ENCODE measurements at places on chromosomes 2 and 18. TPM values are rescaled to one million over a fixed set of nuclear protein-coding genes. Genes with fewer than 3 reads are reported as not detected.

Gene CXCR4
- polyA plus RNA-seq = 32.8 TPM

GRCh38 chr2:105784589-105784988 lies 39.9 kb downstream of the NCK2 start:
- DNase-seq = no peak

DNA sequence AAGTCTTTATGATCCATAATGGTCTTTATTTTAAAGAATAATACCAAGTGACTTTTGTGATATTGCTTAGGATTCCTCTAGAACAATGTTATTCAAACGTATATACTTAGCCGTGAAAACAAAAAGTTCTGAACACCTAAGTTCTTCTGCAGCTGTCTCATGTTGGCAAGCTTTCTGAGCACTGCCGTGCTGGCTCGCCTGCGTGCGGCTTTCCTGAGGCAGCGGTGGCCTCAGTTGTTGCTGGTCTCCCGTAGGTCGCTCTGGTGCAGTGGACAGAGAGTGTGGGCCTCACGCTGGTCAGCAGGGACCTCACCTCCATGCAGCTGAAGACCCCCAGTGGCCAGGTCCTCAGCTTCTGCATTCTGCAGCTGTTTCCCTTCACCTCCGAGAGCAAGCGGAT lies 66.8 kb upstream of the NFATC1 start:
- DNase-seq = no peak

DNA sequence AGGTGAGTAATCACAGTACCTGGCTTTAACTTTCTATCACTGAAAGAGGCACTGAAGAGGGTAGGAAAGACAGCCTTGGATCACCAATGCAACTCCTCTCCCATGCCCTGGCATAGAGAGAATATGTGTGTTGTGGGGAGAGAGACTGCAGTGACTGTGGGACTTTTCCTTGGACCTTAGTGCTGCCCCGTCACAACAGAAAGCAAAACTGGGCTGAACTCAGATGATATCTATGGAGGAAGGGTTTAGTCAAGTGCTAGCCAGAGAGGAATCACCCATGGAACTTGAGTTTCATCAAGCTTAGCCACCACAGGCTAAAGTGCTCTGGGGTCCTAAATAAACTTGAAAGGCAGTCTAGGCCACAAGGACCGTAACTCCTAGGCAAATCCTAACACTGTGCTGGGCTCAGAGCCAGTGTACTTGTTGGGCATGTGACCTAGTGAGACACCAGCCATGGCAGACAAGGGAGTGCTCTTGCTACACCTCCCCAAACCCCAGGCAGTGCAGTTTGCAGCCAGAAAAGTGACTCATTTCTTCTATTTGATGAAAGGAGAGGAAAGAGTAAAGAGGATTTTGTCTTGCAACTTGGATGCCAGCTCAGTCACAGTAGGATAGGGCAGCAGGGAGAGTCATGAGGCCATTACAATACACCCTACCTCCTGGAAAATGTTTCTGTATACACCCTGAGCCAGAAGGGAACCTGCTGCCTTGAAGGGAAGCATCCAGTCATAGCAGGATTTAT lies 105.8 kb upstream of the SPOPL start:
- DNase-seq = no peak

DNA sequence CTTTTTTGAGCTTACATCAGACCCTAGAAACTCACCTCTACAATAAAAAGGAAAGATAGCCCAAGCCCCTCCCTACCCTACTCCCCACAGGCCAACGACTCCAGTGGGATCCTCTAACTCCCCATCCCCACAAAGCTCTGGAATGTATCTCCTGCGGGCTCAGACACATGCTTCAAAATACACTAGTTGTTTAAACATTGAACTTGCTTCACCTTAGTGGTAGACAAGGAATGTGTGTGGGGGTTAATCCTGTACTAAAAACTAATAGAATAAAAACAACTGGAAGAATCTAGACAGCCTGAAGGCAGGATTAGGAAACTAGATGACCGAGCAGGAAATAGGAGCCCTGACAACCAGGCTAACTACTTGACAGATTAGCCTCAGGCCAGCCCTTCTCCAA lies 211.5 kb downstream of the SUCLG1 start:
- DNase-seq = no peak
